Stimulated activated CD8-positive, alpha-beta memory T cell treated with anti-CD3 and anti-CD28 coated beads, Interleukin-4, amount 100 ng/mL, for 1 hour (primary cell): ENCODE measurements at places on chromosomes 4 and X.

GRCh38 chr4:15476396-15476795, 6.7 kb downstream of the CC2D2A start:
- DNase-seq = no peak

DNA sequence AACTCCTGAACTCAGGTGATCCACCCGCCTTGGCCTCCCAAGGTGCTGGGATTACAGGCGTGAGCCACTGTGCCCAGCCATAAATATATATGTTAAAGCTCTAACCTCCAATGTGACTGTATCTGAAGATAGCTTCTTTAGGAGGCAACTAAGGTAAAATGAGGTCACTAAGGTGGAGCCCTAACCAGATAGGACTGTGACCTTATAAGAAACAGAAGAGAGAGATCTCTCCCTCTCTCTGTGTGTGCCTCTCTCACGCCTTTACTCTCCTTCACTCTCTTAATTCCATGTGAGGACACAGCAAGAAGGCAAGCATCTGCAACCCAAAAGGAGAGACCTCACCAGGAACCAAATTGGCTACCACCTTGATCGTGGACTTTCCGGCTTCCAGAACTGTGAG, 926 bp upstream of the MAGIX start:
- DNase-seq = no peak

- no peak for DNase-seq
These were observed 71.7 kb downstream of the NYX start for GRCh38 chrX:41518841-41519220.

GRCh38 chr4:146333895-146334262, 119.5 kb downstream of the REELD1 start:
- DNase-seq = no peak

DNA sequence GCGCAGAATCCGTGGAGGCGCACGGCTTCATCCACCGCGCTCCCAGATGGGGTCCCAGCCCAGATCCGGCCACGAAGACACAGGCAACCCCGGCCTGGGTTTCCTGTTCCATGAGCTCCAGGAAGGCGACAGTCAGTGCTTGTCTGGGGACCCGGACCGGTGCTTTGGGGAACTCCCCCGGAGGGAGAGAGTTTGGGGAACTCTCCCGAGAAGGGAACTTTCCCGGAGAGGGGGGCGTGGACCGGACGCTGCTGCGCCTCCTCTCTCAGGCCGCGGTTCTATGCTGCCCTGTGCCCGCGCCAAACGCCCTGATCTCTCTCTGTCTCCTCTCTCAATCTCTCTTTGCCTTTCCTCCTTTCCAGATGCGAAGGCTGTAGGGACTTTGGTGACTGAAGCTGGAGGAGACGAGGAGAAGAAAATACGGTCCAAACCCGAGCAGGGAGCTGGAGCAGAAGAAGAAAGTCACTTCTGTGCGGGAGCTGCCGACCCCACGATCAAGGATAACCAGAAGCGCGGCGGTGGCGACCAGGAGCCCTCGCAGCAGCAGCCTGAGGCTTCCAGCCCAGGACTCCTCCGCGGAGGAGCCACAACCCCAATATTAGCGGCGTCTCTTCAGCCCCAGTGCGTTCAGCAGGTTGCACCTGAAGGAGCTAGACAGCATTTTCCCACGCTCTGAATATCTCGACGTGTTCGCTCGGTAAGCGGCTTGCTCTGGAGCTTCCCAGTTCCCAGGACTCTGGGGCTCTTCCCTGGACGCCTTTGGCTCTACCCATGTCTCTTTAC, 47.6 kb upstream of the NKAP start:
- no peak for DNase-seq

GRCh38 chr4:102598762-102599374, 97.7 kb downstream of the NFKB1 start:
- DNase-seq = no peak

GRCh38 chr4:1200425-1201035, 28.1 kb upstream of the SPON2 start:
- no peak for DNase-seq

GRCh38 chr4:129335276-129335675, 239.3 kb downstream of the C4orf33 start:
- no peak for DNase-seq

DNA sequence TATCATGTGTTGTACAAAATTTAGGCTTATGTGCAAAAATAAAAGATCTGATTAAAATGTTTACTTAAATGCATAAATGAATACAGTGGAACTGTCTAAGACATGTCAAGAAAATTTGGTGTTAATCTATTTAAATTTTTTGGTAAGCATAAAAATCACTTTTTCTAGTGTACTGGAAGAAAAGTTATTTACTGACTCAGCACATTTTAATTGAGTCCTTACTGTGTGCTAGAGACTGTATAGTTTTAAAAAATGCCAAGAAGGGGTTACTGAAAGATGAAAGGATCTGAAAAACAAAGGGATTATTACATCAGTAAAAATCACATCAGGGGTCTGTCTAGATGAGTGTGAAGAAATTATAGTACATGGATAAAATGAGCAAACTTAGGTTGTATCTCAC, 60.6 kb downstream of the RAPGEF2 start:
- DNase-seq = no peak

DNA sequence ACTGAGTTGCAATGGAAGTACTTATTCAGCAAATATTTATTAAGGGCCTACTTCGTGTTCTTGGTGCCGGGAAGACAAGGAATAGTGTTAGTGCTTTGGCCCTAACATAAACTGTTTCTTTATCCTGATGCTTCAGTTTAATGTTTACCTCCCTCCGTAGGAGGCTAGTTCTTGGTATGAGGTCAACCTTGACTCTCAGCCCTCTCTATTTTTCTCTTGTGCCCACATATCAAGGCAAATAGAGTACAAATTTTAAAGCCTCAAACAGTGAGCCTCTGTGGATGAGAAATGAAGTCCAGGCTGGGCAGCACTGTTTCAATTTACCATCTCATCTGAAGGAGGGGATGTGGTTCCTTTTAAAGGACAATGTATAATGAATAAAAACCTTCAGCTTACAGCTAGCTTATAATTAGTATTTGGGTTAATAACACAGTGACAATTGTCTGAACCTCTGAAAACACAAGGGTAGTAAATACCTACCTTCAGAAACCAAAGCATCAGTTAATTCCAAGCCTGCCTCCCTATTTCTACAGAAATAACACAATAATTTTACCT, 68.5 kb downstream of the SH3RF1 start:
- DNase-seq = no peak

- DNase-seq = no peak
These were observed 6.9 kb upstream of the BBS7 start for GRCh38 chr4:121877041-121877773.

- DNase-seq = no peak
These were observed 149.6 kb upstream of the BCOR start for GRCh38 chrX:40247382-40247781.

DNA sequence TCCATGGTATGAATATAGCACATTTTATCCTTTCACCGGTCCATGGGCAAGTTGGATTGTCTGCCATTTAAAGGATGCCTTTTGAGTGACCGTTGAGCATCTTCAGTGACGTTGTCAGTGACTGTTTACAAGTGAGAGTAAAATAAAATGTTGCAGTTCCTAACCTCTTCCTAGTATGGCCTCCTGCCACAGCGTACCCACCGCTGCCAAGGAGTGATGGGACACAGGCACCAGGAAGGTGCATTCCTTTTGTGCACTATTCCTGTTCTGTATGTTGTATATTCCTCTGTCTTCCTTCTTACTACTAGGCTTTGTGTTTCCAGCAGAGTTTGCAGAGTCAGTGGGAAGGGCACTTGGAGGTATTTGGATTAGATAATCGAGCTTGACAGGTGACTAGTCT, 61.5 kb downstream of the SNX25 start:
- no peak for DNase-seq

DNA sequence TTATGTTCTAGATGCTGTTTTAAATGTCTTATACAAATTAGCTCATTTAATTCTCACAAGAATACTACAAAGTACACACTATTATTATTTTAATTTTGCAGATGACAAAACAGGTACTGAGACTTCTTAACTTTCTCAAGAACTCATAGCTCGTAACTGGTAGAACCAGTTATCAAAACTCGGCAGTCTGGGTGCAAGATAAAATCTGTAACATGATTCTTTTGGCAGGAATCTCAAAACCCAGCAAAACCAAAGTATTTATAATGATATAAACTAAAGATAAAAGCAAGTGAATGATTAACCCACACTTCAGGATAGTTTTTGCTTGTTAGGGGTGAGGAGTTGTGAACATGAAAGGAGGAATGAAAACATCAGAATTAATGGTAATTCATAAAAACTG, 27.6 kb downstream of the CLNK start:
- DNase-seq = no peak

- DNase-seq = no peak
These were observed 302.5 kb upstream of the UGT8 start for GRCh38 chr4:114296126-114296525.

DNA sequence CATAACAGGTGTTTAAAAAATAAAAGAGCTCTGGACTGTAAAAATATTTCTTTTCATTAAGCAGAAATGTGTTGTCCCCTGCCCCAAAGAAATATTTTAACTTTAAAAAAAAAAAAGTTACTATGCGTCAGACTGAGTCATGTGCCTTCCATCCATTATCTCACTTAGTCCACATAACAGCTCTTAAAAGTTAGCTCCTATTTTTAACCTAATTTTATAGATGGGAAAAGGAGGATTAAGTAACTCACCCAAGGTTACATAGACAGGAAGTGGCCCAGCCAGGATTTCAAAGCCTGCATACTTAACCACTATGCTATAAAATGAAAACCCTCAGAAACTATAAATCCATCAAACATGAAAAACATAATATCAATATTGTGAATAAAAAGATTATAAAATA, 97.7 kb downstream of the MANBA start:
- DNase-seq = no peak

DNA sequence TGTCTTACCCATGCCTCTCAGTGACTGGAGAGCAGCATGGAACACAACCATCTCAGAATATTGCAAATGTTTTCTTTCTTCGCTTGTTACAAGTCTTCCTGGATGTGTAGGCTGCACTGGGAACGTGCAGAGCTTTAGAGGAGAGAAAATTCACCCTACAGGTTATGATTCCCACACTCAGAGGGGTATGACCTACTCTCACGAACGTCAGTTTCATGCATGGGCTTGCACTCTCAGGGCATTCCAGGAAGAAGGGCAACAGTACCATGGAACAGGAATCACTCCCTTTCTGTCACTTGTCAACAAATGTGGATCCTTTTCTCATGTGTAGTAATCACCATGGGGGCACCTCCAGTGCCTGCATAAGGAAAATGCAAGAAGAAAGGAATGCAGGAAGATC, 75.8 kb downstream of the NBDY start:
- no peak for DNase-seq

- no peak for DNase-seq
These were observed 36.9 kb downstream of the FHDC1 start for GRCh38 chr4:152972821-152973628.

DNA sequence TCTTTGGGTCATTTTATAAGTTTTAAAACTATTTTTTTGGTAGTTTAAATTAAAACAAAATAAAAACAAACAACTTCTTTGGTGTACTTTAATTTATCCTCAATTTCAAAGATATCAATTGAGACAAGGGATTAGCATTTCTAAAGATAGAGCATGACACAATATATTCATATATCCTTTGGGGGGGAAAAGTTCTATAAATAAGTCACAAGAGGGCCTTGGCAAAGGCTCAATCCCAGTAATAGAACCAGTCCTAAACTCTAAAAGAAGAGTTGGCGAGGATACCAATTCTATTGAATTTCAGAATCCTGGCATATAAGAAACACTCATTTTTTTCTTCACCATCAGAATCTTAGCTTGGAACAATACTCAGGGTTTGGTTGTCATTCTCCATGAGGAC, 89.7 kb downstream of the COL4A6 start:
- no peak for DNase-seq

- DNase-seq = no peak
These were observed 19.3 kb downstream of the CLTRN start for GRCh38 chrX:15645266-15645665.

DNA sequence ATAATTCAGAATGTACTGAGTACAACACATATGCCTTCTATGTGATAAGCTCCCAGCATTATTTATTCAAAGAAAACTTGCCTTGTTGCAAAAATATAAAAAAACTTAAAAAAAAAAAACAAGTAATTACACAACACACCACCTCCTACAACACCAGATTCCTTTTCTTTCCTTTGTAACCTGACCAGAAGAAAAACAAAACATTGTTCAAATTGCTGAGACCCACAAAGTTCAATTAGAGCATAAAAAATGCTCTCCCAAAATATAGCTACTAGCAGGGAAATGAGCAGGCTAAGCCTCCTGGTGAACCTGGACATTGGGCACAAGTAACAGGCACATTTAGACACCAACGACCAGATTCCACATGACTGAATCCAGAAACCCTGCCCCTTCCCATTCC, 38.3 kb downstream of the MECP2 start:
- DNase-seq = no peak

DNA sequence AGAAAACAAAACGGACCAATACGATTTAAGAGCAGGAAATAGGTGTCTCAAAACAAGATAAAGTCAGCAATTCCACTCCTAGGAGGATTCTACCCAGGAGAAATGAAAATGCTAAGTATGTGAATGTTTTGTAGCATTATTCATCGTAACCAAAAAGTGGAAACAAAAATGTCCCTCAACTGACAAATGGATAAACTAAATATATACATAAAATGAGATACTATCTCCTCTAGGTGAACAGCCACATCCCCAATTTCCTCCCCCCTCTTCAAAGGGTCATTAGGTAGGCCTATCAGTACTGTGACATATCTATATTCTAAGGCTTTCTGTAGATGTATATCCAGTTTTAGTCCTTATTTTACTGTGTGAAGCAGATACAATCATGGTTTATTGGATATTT, 18.0 kb downstream of the DDX3X start:
- DNase-seq = no peak

GRCh38 chr4:30904588-30904987, 184.4 kb downstream of the PCDH7 start:
- no peak for DNase-seq

GRCh38 chr4:6027392-6027791, 9.2 kb upstream of the C4orf50 start:
- no peak for DNase-seq

DNA sequence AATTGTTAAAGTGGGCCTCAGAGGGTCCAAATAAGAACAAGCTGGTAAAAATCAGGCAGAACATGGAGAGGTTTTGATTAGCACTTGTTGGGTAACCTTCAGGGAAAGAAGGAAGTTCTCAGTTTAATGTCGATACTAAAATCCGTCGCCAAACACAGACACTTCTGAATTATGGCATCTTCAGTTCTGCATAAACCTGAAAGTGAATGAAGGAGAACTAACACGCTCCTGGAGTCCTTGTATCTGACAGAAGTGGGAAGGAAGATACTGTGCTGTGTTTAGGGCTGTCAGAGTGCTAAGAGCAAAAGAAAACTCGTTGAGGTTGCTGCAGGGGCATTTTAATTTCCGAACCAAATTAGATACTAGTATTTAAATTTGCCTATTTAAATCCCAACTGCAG, 106.2 kb downstream of the TMA16 start:
- DNase-seq = no peak

GRCh38 chr4:13777341-13777740, 149.8 kb upstream of the BOD1L1 start:
- DNase-seq = no peak

DNA sequence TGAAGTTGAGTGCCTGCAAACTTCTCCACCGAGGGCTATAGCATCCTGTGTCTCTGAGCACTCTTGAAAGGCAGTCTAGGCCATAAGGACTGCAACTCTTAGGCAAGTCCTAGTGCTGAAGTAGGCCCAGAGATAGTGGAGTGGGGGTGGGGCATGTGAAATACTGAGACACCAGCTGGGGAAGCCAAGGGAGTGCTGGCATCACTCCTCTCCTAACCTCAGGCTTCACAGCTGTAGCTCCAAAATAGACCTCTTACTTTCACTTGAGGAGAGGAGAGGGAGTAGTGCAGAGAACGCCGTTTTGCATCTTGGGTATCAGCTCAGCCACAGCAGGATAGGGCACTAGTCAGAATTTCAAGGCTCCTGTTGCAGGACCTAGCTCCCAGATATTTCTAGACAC, 56.2 kb upstream of the CYSLTR1 start:
- no peak for DNase-seq
